ENCODE measurements at places on chromosomes 1 and 21.

- no peak for DNase-seq
Observed at GRCh38 chr1:152495066-152495675, 15.4 kb upstream of the LCE5A start.

GRCh38 chr1:45880930-45881329, 77.5 kb downstream of the MAST2 start:
- no peak for DNase-seq

GRCh38 chr1:93617670-93618499, 63.8 kb downstream of the BCAR3 start:
- DNase-seq, result no peak

DNA sequence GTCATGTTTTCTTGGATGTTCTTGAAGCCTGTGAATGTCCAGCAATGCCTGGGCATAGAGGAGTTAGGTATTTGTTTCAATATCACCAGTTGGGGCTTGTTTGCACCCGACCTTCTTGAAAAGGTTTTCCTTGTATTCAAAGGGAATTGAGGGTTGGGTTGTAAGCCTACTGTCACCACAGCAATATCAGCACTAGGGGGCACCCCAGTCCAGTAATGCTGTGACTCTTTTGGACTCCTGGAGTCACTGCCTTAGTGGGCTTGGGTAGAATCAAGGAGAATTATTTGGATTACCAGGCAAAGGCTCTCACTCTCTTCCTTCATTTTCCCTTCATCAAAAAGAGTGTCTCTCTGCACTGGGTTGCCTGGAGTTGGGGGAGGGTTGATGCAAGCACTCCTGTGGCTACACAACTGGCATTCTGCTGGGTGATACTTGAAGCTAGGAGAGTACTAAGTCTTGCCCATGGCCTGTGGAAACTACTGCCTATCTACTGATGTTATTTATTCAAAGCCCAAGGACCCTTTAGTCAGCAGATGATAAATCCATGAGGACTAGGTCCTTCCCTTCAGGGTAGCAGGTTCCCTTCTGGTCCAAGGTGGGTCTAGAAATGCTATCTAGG, 34.5 kb downstream of the OR10R2 start:
- DNase-seq, result no peak

GRCh38 chr21:34544032-34544496, 32.1 kb upstream of the KCNE1 start:
- peak; percentile 73 for DNase-seq

- DNase-seq, result no peak
Observed at GRCh38 chr1:223137455-223138085, 5.5 kb downstream of the TLR5 start.

DNA sequence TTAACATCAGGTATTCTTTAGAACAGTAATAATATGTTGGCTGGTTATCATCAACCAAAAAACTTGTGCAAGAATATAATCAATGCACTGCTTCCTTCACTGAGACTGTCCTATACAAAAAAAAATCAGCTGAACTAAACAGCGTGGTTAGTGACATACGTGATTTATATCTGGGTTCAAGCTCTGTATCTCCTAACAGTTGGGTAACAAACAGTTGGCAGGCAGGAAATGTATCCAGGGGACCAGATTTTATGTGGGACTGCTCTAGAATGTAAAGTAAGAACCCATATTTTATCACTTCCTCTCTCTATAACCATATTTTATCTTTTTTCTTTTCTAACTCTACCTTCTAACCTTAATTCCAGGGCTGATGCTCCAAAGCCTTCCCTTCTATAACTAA, 8.0 kb downstream of the ACBD6 start:
- DNase-seq, result no peak

- no peak for DNase-seq
Observed at GRCh38 chr1:44090429-44091252, 28.0 kb upstream of the KLF17 start.

- DNase-seq, result no peak
Observed at GRCh38 chr21:46286648-46287002, 483 bp downstream of the YBEY start.

All from upper lobe of right lung (tissue), 1 donor.